ENCODE measurements at places on chromosomes 6 and 20. TPM values are rescaled to one million over a fixed set of nuclear protein-coding genes. Genes with fewer than 3 reads are reported as not detected.
A peak's percentile ranks its signal among the peaks of the same experiment; 100 is the strongest.

- H3K36me3 ChIP-seq, result no peaks in the 10 kb centered on the region
- H3K4me1 ChIP-seq, result no peaks in the 10 kb centered on the region
- no peak for DNase-seq
- no peak overlapping the region for H3K4me3 ChIP-seq
These were observed 183.7 kb downstream of the CD109 start for GRCh38 chr6:73879501-73880293.

GRCh38 chr20:52389606-52390005, 198.0 kb upstream of the ZFP64 start:
- no peaks in the 10 kb centered on the region for H3K4me1 ChIP-seq
- no peaks in the 10 kb centered on the region for H3K27me3 ChIP-seq
- no peak overlapping the region for H3K4me3 ChIP-seq
- H3K27ac ChIP-seq, result no peak overlapping the region
- DNase-seq, result no peak

DNA sequence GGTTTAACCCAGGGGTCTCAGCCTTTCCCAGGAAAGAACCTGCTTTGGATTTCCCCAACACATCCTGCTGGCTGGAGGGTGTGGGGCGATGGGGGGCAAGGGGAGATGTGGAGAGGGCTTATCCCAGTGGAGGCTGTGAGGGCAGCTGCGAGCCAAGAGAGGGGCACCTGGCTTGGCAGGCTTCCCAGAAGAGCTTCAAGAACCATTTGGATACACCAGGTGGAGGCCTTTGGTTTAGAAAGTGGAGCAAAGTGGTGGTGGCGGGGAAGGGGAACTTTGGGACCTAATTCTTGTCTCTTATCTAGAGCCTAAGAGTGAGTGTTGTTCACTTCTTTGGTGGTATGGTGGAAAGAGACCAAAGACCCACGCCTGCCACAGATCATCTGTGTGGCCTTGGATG, 12.4 kb downstream of the CD40 start:
- H3K27ac ChIP-seq, result no peak overlapping the region
- no peaks in the 10 kb centered on the region for H3K36me3 ChIP-seq
- DNase-seq, result no peak
- H3K27me3 ChIP-seq, result peaks cover 30% of the 10 kb centered on the region
- no peaks in the 10 kb centered on the region for H3K4me1 ChIP-seq

DNA sequence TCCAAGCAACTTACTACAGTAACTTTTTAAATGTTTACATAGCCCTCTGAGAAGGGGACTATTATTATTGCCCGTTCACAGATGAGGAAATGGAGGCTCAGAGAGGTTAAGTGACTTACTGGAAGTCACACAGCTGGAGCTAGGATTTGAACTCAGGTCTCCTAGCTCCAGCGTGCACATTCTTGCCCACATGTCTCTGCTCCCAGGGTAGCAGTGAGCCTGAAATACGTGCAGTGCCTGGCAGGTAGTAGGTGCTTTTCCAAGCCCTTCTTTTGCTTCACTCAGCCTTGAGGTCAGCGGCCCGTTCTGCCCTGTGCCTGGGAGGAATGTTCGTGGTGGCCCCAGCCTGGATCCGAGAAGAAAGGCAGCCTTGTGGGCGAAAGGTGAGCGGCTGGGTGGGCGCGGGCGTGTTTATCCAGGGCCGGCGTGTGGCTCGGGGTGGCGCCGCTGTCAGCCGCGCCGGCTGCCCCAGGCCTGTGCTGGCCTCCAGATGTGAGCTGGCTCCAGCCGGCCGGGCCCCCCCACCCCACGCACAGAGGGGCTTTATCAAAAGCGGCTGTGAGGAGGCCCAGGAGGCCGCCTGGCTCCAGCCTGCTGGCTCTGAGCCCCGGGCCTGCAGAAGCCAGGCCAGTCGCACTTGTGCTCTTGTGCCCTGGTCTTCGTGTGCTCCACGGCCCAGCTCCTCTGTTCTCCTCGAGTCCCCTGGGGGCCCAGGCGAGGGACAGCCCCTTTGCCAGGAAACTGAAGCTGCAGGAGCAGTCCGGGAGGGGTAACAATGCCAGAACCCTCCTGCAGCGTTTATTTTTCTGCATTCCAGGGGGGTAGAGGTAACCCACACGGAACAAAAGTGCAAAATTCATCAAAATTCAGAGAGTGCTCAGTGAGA, 58.1 kb downstream of the UBE2V1 start:
- H3K27me3 ChIP-seq, result no peaks in the 10 kb centered on the region
- H3K36me3 ChIP-seq, result no peaks in the 10 kb centered on the region
- peak; percentile 78 for DNase-seq
- 0 out of 2 replicates have a peak overlapping the region, but pooled peaks have one; percentile 10 for H3K4me3 ChIP-seq

SEMG1 gene
- total RNA-seq, result not detected

TNFRSF6B gene
- total RNA-seq, result 39.9 TPM

LY6G6C gene
- total RNA-seq, result not detected

CLIC5 gene
- total RNA-seq, result not detected

DNA sequence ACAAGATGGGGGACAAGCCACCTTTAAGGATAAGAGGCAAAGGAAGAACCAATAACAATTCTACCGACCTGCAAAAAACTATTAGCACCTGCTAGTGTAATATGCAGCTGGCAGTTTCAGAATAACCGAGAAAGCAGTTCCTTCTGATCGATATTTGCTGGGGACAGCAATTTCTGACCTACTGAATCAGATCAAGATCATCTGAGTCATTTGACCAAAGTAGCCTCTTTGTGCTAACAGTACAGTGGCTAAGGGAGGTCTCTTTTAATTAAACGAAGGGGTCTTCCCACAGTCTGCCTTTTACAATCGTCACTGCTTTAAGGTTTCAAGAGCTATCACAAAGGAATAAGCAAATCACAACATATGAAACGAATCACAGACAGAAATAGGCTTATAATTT, 318.9 kb downstream of the BTBD9 start:
- no peak overlapping the region for H3K4me3 ChIP-seq
- no peak for DNase-seq
- no peaks in the 10 kb centered on the region for H3K27me3 ChIP-seq
- no peak overlapping the region for H3K27ac ChIP-seq
- H3K36me3 ChIP-seq, result no peaks in the 10 kb centered on the region

NHLRC1 gene
- total RNA-seq, result 3.2 TPM

DNA sequence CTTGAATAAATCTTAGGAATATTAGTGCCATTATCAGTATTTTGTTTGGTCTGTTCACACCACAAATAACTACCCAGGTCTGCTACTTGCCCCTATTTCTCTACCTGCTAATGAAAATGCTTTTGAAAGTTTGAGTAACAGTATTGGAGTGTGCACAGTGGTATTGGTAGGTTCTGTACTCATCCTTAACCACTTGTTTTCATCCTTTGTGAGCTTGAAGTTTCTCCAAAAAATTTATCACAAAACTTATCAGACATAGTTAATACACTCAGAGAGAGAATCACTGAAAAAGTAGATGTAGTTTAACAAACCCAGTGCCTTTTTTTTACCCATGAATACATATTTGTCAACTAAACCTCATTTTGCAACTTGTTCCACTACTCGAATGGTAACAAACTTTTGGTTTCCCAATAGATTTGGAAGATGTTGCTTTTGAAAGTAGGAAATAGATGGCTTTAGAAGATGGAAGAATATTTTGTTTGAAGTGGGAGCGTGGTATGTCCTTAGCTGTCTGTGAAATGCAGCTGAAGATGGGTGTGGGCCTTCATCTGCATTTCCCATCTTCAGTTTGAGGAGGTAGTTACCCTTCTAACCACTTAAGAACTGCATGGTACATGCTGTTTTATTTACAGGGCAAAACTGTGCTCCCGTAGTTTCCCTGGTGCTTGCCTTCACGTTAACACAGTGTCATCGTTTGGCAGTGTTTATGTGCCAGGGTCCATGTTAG, 9.0 kb downstream of the PTPN1 start:
- no peak overlapping the region for H3K4me3 ChIP-seq
- H3K4me1 ChIP-seq, result peaks cover 77% of the 10 kb centered on the region
- H3K36me3 ChIP-seq, result no peaks in the 10 kb centered on the region
- no peak for DNase-seq
- H3K27ac ChIP-seq, result peak overlapping the region; percentile 52

- DNase-seq, result no peak
- H3K4me1 ChIP-seq, result no peaks in the 10 kb centered on the region
- no peak overlapping the region for H3K4me3 ChIP-seq
- no peaks in the 10 kb centered on the region for H3K36me3 ChIP-seq
These were observed 226.9 kb downstream of the CDC5L start for GRCh38 chr6:44614396-44614795.

DNA sequence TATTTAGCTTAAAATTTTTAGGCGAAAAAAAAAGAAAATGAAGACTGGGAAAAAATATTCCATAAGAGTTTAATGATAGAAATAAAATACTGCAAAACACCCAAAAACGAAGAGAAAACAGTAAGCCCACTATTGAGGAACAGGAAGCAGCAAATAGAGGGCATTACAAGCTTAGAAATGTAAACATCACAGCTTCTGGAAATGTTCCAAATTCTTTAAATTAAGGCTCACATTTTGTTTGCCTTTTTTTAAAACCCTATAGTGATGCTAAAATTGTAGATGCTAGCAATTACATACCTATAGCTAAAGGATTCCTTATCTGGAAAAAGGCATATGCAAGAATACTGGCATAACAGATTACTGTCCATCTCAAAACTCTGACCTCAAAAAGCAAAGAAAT, 248.6 kb downstream of the KHDRBS2 start:
- DNase-seq, result no peak
- H3K27ac ChIP-seq, result no peak overlapping the region
- H3K36me3 ChIP-seq, result no peaks in the 10 kb centered on the region
- H3K4me1 ChIP-seq, result no peaks in the 10 kb centered on the region

UBE2J1 gene
- 43.4 TPM for total RNA-seq

GRCh38 chr20:17651129-17651759, 30.8 kb downstream of the RRBP1 start:
- peaks cover 47% of the 10 kb centered on the region for H3K4me1 ChIP-seq
- H3K4me3 ChIP-seq, result no peak overlapping the region
- no peaks in the 10 kb centered on the region for H3K27me3 ChIP-seq
- DNase-seq, result peak; percentile 84
- H3K36me3 ChIP-seq, result peaks cover 2% of the 10 kb centered on the region

GRCh38 chr20:46990017-46990595, 95.5 kb downstream of the EYA2 start:
- H3K27me3 ChIP-seq, result peaks cover 41% of the 10 kb centered on the region
- H3K36me3 ChIP-seq, result no peaks in the 10 kb centered on the region
- peak; percentile 35 for DNase-seq
- H3K4me1 ChIP-seq, result no peaks in the 10 kb centered on the region
